Cardiac muscle cell (in vitro differentiated cells and primary cell): ENCODE measurements at places on chromosomes 12 and 14.
A peak's percentile ranks its signal among the peaks of the same experiment; 100 is the strongest.

GRCh38 chr12:66674495-66675122, 4.3 kb downstream of the GRIP1 start:
- DNase-seq = no peak
- no peaks in the 10 kb centered on the region for H3K27me3 ChIP-seq
- H3K4me1 ChIP-seq = peaks cover 4% of the 10 kb centered on the region
- H3K27ac ChIP-seq = no peak overlapping the region

DNA sequence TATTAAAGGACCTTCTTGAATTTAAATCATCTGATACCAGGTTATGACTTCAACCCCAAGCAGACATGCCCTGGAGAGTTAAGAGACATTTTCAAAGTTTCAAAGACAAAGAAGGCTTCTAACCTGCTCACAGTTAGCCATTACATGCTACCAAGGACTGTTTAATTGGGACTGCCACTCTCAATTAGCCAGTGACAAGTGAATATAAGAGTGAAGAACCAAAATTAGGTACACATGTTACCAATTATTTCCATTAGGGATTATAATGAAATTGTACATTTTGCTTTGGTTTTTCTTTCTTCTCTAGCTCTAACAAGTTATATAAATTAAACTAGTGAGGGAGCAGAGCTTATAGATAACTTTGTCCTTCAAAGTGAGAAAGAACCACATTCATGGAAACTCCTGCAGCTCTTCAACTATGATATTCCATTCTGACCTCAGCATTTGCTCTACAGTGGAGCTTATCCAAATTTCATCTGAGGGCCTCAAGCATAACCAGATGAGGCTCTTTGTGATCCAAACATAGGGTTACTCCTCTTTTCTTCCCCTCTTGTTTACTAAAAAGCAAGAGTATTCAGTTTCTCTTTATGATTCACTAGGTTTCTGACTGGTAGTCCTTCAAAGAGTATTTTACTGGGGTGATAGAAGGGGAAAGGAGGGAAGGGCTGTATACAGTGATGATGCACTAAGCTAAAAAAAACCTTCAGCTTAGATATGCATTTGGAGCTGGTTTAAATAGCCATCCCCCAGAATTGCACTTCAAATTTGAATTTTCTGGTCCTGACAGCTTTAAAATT, 91.3 kb downstream of the DUSP6 start:
- DNase-seq = no peak
- no peaks in the 10 kb centered on the region for H3K36me3 ChIP-seq
- peaks cover 16% of the 10 kb centered on the region for H3K4me1 ChIP-seq
- no peak overlapping the region for H3K4me3 ChIP-seq
- H3K27ac ChIP-seq = peak overlapping the region; percentile 21

DNA sequence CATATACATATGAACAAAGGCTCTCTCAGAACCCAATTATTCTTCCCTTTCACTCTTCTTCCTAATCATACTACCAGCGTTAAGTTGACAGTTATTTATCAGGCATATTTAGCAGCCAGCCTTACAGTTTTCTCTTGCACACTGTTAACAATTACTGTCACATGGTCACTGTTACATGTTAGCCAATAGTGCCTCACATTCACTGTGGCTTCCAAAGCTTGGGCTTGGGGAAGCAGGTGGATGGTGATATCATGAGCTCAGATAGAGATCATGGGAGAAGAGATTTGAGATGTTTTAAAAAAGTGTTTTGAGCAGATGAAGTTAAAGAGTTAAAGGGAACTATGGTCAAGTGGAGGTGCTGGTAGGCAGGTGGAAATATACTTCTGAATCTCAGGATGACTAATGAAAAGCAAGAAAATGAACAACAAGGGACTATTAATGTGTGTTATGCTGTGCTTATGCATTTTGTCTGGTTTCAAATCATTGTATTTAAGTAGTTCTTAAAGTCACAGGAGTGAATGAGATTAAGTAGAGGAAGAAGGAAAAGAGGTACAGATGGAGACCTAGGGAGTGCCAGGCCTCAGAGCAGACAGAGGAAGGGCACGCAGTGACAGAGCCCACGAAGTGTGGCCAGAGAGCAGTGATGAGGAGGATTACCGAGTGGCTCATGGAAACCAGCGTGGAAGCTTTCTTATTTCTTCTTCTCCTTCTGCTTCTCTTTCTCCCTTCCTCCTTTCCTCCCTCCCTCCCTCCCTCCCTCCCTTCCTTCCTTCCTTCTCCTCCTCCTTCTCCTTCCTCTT, 39.6 kb downstream of the BICD1 start:
- H3K27me3 ChIP-seq = no peaks in the 10 kb centered on the region
- no peaks in the 10 kb centered on the region for H3K36me3 ChIP-seq
- H3K27ac ChIP-seq = no peak overlapping the region
- H3K4me3 ChIP-seq = no peak overlapping the region

- H3K27ac ChIP-seq = no peak overlapping the region
- H3K4me3 ChIP-seq = no peak overlapping the region
- no peaks in the 10 kb centered on the region for H3K36me3 ChIP-seq
- H3K27me3 ChIP-seq = no peaks in the 10 kb centered on the region
- no peaks in the 10 kb centered on the region for H3K4me1 ChIP-seq
Measured at GRCh38 chr12:107336695-107337094, 243.3 kb upstream of the CRY1 start.

DNA sequence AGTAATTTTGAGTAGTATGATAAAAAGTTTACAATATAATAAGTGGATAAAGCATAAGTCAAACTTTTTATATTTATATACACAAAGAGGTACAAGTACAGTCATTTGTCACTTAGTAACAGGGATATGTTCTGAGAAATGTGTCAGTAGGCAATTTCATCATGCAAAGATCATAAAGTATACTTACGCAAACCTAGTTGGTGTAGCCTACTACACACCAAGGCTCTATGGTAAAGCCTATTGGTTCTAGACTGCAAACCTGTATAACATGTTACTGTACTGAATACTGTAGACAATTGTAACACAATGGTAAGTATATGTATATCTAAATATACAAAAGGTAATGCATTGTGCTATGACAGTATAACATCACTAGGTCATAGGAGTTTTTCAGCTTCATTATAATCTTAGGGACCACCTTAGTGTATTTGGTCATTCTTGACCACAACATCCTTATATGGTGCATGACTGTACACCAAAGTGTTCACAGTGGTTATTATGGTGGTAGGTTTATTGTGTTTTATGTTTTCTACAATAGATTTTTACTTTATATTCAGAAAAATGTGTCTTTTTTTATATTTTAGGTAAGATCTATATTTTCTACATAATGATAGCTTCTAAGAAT, 14.9 kb upstream of the SCFD1 start:
- no peak overlapping the region for H3K27ac ChIP-seq
- no peaks in the 10 kb centered on the region for H3K27me3 ChIP-seq
- peaks cover 23% of the 10 kb centered on the region for H3K36me3 ChIP-seq
- DNase-seq = no peak

DNA sequence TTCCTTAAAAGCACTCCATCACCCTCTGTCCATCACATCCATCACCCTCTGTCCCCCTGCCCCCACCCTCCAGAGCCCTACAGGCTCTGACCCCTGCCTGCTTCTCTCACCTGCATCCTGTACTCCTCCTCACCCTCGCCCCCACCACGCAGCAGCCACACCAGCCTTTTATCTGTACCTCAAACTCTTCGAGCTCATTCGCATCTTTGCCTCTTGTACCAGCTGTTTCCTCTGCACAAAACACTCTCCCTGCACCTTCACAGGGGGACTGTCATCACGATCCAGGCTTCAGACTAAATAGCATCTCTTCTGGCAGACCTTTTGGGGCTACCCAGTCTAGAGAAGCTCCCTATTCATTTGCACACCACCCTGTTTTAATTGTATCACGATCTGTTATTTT, 24.1 kb downstream of the TMEM229B start:
- H3K27me3 ChIP-seq = no peaks in the 10 kb centered on the region
- DNase-seq = no peak
- no peaks in the 10 kb centered on the region for H3K36me3 ChIP-seq
- H3K27ac ChIP-seq = no peak overlapping the region
- H3K4me3 ChIP-seq = no peak overlapping the region

DNA sequence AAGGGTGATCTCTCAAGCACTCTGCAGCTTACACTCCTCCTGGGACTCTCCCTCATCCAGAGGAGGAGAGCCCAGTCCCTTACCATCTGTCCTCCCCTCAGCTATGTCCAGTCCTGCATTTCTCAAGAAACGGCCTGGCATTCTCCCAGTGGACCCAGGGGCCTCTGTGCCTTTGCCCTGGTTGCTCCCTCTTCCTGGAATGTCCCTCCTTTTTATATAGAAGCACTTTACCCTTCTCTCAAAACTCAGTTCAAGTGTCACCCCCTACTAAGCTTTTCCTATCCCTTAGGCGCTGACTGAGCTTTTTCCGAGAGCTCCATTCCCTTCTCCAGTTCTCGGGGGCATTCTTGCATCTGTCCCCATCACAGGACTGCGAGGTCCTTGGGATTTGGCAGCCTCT, 8.9 kb upstream of the GLRX5 start:
- no peaks in the 10 kb centered on the region for H3K27me3 ChIP-seq
- no peak overlapping the region for H3K4me3 ChIP-seq
- no peaks in the 10 kb centered on the region for H3K36me3 ChIP-seq
- no peak for DNase-seq

DNA sequence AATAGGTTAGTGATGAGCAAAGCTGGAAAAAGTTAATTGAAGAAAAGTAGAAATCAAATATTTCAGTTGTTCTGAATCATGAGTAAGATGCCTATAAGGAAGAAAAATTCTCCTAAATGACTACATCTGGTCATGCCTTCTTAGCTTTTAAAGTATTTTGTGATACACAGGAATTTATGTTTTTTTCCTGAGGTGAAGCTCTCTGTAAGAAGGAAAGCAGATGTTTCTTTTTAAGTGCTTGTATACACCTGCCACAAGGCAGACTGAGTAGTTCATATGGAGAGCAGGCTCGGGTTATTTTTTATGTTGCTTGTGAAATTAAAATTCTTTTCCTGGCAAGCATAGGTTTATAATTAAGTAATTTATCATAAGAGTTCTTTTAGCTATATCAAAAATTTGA, 275.2 kb downstream of the RAD51B start:
- no peak for DNase-seq
- no peaks in the 10 kb centered on the region for H3K27me3 ChIP-seq
- H3K27ac ChIP-seq = no peak overlapping the region
- no peak overlapping the region for H3K4me3 ChIP-seq
- no peaks in the 10 kb centered on the region for H3K4me1 ChIP-seq
- no peaks in the 10 kb centered on the region for H3K36me3 ChIP-seq

DNA sequence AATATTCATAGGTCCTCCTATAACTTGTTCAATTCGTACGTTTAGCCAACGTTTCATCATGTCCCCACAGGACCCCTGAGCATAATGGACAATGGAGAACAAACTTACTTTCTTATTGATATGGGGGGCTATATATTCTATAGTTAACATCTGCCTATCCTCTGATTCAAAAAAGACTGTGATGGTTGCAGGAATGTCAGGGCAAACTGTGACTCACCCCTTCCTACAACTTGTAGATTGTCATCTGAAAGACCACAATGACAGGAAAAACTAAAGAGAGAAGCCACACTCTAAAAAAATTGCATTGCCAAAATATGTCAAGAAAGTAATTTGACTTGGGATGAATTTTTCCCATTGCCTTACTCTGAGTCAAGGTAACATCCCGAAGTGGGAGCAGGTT, 50.8 kb downstream of the CATSPERB start:
- H3K36me3 ChIP-seq = no peaks in the 10 kb centered on the region
- no peak overlapping the region for H3K27ac ChIP-seq
- no peaks in the 10 kb centered on the region for H3K27me3 ChIP-seq
- no peak for DNase-seq
- no peak overlapping the region for H3K4me3 ChIP-seq

DNA sequence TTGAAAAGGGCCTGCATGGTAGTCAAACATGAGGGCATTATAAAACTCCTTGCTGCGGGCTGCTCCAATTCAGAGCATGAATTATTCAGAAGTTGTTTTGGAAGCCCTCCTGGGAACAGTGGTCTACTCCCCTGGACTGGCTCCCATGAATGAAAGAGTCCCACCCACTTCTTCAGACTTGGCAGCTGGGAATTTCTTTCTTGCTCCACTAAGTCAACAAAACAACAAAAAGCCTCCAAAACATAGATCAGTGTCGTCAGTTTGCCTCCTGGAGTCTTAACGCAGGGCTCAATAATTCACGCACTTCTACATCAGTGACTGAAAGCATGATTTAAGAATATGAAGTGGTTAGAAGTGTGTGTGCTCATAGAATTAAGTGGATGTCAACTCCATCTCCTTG, 37.9 kb downstream of the AKAP6 start:
- no peak overlapping the region for H3K4me3 ChIP-seq
- DNase-seq = no peak
- peaks cover 9% of the 10 kb centered on the region for H3K4me1 ChIP-seq
- H3K36me3 ChIP-seq = no peaks in the 10 kb centered on the region
- H3K27ac ChIP-seq = no peak overlapping the region

DNA sequence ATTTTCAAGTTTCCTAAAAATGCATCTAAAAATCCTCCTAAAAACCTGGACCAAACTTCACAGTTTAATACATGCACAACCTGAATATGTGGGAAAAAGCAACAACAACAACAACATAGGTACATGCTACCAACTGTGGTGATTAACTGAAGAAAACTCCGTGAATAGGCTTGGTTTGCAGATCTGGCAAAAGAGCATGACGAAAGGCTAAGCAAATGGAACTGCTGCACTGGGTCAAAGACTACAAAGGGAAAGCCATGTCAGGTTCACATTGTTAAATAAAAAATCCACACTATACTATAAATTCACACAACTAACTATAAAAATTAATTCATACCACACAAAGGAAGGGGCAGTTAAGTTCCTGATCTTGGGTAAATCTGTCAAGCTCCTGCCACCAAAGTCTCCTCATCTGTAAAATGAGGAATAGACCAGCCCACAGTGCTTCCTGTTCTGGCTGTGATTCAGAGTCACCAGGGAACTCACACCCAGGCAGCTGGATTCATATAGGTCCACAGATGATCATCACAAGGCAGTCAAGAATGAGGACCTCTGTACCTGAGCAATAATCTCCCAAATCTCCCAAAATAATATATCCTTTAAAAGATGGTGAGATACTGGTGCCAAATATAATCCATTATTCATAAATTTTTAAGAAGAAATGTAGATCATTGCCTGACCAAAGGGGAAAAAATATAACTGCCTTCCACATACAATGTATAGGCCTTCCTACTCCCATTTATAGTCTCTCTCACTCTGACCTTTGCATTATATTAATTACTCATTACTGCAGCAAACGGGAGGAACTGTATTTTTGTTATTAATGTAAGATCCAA, 7.0 kb downstream of the CORO1C start:
- H3K4me3 ChIP-seq = no peak overlapping the region
- DNase-seq = no peak
- peaks cover 34% of the 10 kb centered on the region for H3K4me1 ChIP-seq
- H3K27me3 ChIP-seq = no peaks in the 10 kb centered on the region

- no peaks in the 10 kb centered on the region for H3K36me3 ChIP-seq
- DNase-seq = no peak
- peak overlapping the region; percentile 70 for H3K4me3 ChIP-seq
- H3K27me3 ChIP-seq = no peaks in the 10 kb centered on the region
- no peaks in the 10 kb centered on the region for H3K4me1 ChIP-seq
- peak overlapping the region; percentile 71 for H3K27ac ChIP-seq
Measured at GRCh38 chr14:60165547-60165876, 314 bp upstream of the DHRS7 start.

- H3K27ac ChIP-seq = no peak overlapping the region
- H3K4me1 ChIP-seq = no peaks in the 10 kb centered on the region
- no peaks in the 10 kb centered on the region for H3K27me3 ChIP-seq
- DNase-seq = peak; percentile 14
Measured at GRCh38 chr14:80428671-80429070, 217.4 kb upstream of the DIO2 start.

- DNase-seq = peak; percentile 29
- H3K36me3 ChIP-seq = no peaks in the 10 kb centered on the region
- H3K27ac ChIP-seq = no peak overlapping the region
- no peaks in the 10 kb centered on the region for H3K27me3 ChIP-seq
Measured at GRCh38 chr14:55782166-55782565, 202.2 kb downstream of the KTN1 start.
